ENCODE measurements at places on chromosomes 2 and 18.
A peak's percentile ranks its signal among the peaks of the same experiment; 100 is the strongest.

DNA sequence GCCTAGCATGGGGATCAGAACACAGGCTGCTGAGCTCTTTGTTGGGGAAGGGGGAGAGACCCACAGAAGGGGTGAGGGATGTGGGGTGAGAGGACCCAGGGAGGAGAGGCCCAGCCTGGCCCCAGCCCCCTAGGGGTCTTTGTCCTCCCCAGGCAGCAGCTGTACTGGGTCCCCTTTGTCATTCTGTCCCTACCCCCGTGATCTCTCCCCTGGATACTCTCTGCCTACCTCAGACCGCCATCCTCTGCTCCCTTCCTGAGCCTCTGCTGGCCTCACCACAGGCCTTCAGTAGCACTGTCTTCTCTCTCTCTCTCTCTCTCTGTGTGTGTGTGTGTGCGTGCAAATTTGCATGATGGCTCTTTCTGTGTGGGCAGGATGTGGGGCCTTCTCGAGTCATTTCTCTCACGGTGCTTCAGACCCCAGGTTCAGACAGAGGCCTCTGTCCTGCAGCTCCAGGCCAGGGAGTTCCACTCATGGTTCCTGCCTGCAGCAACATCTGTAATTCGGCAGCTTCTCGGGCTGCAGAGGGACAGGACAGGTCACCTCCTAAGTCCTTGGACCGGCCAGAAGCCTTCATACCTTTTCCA is 1.4 kb downstream of the PSD4 start:
- DNase-seq, result peak; percentile 81

DNA sequence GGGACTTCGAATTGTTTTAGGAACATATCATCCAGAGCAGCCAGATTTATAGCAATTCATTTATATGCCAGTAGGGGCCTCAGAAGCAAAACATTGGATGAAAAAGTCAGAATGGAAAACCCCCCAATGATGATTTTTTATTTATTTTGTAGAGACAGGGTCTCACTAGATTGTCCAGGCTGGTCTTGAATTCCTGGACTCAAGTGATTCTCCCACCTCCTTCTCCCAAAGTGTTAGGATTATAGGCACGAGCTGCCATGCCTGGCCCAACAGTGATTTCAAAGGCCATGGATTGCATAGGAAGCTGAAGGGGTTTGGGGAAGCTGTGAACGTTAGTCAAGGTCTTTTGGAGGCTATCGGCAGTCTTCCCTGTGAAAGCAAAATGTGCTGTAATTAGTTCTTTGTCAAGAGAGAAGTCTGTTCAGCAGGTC is 21.9 kb upstream of the MCFD2 start:
- DNase-seq, result no peak

DNA sequence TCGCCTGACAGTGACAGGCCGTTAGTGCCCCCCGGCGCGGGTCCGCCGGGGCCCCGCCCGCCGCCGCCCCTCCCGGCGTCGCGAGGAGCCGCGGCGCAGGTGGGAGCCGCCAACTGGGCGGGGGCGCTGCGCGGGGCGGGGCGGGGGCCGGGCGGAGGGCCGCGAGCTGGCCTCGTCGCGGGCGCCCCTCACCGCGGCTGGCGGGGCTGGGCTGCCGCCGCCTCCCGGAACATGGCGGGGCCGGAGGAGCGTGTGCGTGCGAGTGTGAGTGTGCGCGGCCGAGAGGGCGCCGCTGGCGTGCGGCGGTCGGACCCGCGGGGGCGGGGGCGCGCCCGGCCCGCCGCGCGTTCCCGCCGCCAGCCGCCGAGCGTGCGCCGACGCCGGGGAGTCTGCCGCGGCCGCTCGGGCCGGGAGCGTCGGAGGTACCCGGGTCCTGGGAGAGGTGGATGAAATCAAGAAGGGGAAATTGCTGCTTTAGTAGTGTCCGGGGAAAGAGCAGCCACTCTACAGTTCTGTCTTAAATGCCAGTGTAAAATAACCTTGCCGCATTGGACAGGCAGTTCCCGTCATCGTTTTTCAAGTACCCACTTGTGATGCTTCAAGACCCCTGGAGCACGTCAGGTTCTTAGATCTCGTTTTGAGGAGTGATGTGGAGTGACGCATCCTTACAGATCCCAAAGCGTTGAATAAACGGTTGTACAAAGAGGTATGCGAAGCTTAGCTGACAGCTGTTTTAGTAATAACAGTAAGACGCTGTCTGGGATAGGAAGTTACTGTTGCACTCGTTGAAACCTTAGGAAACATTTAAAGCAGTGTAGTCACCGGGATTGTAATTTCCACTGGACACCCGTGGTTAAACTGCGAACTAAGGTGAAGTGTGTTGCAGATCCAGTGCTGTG is 836 bp downstream of the ANKRD12 start:
- DNase-seq, result peak; percentile 74

DNA sequence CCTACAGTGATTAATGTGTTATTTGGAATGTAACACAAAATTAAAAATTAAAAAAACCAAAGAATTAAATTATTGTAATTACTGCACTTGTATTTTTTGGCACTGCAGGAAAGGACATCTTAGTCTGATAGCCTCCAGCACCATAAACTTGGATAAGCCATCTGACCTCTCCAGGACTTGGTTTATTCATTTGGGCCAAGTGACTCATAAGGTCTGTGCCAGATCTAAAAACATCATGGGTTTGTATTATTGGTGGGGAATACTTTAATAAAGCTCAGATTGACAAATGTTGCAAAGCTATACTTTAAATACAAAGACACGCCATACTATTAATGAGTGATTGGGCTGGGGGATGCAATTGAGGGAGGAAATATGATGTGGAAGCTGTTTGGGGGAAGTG is 225.2 kb downstream of the ZNF521 start:
- no peak for DNase-seq

GRCh38 chr2:150859877-150860276 is 372.4 kb upstream of the RND3 start:
- no peak for DNase-seq

DNA sequence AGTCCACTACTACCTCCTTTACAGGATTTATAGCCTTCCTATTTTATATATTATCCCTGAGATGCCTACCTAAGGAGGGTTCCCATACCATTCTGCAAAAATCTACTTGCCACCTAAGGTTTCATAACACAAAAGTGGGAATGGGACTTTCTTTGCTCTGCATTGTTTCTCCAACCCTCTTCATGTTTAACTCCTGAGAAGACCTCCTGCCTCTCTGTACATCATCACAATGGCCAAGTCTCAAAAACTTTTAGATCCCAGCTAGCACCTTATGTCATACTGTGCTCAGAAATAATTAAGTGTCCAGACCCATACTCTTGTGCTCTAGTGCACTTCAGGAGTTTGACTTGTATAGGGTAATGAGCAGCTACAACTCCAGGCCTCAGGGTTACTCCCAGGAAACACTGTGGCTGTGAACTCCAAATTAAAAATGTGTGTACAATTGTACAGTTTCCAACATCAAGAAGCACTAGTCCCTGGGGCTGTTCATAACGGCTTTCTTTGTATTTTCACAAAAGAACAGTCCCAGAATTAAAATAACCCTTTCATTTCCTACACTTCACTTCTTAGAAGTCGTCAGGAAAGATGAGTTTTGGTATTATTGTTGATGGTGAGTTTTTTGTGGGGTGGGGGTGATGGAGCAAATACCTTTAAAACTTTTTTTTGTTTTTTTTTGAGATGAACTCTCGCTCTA is 39.4 kb downstream of the METAP1D start:
- no peak for DNase-seq

DNA sequence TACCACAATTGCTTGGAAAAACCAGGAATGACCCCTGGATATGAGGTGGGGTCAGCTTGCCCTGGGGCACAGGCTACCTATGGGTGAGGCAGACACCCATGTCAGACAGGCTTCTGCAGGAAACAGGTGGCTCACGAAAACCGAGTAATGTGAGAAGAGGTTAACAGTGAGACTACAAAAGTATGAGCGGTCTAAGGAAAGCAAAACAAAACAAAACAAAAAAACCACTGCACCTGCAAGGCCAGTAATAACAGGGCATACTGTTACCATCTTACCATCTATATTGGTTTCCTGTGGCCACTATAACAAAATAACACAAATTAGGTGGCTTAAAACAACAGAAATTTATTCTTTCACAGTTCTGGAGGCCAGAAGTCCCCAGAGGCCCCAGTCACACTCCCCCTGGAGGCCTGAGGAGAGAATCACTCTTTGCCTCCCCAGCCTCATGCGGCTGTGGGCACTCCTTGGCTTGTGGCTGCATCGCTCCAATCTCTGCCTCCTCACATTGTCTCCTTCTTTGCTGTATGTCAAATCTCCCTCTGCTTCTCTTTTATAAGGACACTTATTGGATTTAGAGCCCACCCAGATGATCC is 86.6 kb upstream of the EPC2 start:
- DNase-seq, result no peak

GRCh38 chr18:9803063-9803697 is 82.6 kb upstream of the TXNDC2 start:
- no peak for DNase-seq

DNA sequence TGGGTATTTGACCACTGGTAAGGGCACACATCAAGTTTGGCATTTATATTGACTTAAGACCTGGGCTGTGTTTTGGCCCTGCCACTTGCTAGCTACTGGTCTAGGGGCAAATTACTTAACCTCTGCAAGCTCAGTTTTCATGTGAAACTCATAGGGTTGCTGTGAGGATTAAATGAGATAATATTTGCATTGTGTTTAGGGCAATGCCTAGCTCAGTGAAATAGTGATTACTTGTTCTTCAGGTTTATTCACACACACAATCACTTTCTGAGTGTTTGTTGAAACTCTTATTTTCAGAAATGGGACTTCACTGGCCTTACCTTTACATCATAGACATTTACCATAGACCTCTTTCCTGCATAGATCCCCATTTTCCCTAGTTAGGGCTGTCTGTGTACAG is 12.3 kb downstream of the CERS6 start:
- DNase-seq, result no peak

- no peak for DNase-seq
Observed at GRCh38 chr2:31694444-31694843, 113.7 kb upstream of the SRD5A2 start.

DNA sequence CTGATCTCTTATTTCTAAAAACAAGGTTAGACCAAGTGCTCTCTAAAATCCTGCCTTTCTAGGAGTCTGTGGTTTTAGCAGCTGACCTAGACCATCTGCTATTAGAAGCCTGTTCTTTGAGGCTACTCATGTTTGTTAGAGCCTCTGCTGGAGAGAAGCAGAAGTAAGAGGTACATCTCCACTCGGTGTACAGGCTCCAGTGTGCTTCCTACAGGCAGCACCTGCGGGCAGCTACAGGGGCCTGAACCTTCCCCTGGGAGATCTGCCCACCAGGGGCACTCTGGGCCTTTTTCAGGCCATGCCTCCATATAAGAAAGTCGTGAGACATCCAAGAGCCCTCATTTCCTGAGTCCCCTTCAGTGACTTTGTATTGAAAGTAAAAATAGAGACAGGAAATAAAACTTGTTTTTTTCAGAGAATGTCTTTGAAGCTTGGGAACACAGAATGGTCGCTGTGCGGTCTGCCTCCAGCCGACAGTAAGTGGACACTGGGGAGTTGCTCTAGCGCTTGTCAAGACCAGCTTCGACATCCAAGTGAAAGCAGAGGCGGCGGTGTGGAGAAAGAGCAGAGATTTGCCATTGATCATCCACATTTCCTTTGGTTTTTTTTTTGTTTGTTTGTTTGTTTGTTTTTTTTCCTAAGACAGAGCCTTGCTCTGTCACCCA is 31.7 kb downstream of the ONECUT2 start:
- DNase-seq, result no peak

DNA sequence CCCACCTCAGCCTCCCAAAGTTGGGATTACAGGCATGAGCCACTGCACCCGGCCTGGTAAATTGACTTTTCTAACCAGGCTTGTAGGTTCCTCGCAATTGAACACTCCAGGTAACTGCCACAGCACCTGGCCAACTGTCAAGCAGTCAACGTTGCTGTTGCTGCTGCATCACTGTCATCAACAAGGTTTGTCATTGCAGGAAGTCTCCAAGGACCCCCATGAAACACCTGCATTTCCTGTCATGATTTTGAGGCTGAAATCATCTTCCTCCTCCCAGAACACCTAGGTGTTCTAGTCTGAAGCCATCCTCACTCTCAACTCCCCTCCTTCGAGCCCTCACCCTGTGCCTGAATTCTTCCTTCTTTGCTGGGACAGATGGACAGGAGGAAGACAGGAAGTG is 29.7 kb downstream of the GYPC start:
- DNase-seq, result no peak

GRCh38 chr2:166329465-166329864 is 46.3 kb downstream of the SCN9A start:
- no peak for DNase-seq

GRCh38 chr2:126717928-126718327 is 62.0 kb downstream of the GYPC start:
- DNase-seq, result no peak

- DNase-seq, result no peak
Observed at GRCh38 chr18:45066886-45067285, 386.2 kb downstream of the SETBP1 start.

GRCh38 chr18:56309104-56309503 is 329.3 kb downstream of the TXNL1 start:
- no peak for DNase-seq

DNA sequence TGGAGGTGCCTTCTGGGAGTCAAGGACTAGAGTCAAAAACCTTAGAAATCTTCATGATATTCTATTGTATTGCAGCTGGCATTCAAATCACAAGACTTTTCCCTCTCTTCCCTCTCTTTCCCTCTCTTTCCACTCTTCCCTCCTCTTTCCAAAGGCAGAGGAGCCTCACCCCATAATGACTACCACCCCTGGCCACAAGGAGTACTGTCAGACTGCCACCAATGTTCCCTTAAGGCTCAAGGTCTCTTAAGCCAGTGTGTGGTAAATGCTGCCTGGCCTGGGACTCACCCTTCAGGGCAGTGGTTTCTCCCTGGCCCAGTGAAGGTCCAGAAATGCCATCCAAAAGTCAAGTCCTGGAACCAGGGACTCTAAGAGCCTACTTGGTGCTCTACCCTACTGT is 605.9 kb upstream of the PKDCC start:
- DNase-seq, result no peak

GRCh38 chr2:145412155-145412554 is 892.2 kb upstream of the ZEB2 start:
- no peak for DNase-seq

DNA sequence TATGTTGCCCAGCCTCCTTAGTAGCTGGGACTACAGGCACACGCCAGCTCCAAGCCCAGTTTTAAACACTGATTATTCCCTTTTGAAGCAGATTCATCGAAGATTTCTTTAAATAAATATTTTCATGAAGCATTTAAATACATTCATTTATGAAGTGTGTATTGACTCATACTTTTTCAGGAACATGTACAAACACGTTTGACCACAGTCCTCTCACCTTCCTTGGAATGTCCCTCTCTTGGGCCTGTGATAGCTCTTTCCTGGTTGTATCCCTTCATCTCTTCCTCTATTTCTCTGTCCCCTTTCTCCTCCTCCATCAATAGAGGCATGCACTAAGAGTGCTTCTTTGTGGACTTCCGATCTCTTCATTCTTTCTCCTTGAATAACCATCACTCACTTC is 2.5 kb downstream of the PSTPIP2 start:
- DNase-seq, result no peak

GRCh38 chr2:190202604-190203003 is 117.0 kb downstream of the HIBCH start:
- no peak for DNase-seq

DNA sequence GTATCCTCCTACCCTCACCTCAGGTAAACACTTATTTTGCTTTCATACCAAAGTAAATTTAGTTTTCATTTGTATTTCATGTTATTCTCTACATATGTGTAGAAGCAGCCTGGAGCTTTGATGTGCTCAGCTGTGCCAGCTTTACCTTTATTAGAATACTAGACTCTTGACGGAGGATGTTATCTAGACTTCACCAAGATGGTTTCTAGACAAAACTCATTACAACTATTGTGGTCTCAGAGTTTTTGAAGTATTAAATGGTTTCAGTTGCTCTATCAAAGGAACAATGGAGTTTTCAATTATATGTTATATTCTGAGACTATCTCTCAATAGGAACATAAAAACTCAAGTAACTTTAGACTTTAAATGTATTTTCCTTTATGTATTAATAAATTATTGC is 5.0 kb upstream of the IL18RAP start:
- peak; percentile 33 for DNase-seq
